ENCODE measurements at places on chromosomes 5 and 9.
A peak's percentile ranks its signal among the peaks of the same experiment; 100 is the strongest.

DNA sequence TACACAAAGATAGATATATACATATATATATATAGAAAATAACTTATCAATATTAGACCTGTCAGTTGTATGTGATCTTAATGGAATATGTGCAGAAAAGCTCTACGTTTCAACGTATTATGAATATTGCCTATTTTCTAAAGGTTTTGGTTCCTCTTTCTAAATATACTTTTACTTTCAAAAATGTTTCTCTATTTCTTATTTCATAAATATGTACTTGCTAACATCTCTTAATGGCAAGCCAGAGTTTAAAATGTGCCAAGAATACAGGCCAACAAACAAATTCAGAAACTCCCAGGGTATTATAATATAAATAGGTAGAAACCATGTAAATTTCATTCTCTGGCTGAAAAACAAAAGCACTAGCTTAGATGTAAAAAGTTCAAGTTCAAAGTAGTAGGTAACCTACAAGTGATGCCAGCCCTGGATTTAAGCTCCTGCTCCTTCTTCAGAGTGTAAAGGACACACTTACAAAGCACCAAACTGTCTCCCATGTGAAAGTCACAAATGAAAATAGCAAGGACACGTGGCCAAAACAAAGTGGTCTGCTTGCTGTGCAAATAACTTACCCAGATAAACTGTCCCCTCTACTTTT, 685.1 kb upstream of the DMAC1 start:
- DNase-seq: no peak

DNA sequence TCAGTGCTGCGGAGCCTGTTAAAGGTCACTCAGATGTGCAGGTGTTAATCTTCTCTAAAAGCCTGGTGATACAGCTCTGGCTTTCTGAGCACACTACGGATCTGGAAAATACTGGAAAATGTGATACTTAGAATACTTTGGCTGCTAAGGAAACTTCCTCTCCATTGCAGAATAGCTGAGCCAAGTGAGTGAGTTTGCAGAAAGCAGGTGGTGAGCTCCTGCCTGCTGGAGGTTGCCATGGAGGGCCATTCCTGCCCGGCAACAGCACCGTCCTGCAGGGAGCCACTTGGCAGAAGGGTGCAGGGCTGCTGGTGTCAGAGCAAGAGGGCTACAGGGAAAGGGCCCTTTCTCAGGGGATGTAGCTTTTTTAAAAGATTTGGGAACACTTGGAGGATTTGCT, 40.7 kb downstream of the SECISBP2 start:
- DNase-seq: peak; percentile 57

- DNase-seq: no peak
These were observed 15.4 kb downstream of the CCDC69 start for GRCh38 chr5:151208481-151208914.

DNA sequence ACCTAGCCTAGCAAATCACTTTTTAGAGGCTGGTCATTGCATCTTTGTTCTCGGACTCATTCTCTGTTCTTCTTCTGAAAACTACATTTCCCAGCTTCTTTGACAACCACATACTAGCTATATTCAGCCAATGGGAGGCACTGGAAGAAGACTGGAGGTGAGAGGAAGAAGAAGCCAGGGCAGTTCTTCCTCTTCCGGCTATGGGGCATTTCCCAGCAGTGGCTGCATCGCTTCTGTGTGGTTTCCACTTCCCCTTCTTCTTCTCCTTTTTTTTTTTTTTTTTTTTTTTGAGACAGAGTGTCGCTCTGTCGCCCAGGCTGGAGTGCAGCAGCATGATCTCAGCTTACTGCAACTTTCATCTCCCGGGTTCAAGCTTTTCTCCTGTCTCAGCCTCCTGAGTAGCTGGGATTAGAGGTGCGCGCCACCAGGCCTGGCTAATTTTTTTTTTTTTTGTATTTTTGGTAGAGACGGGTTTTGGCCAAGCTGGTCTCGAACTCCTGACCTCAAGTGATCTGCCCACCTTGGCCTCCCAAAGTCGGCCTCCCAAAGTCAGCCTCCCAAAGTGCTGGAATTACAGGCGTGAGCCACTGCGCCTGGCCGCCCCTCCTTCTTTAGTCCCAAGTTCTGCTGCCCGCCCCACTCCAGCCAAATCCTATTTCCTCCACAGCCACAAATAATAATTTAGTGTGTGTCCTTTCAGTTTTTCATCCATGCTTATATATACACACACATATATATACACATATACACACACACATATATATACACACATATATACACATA, 6.9 kb upstream of the UBAP1 start:
- peak; percentile 70 for DNase-seq

GRCh38 chr5:82765765-82766164, 311.4 kb downstream of the TMEM167A start:
- DNase-seq: no peak

- no peak for DNase-seq
These were observed 124.1 kb downstream of the PRDM9 start for GRCh38 chr5:23631302-23632045.

DNA sequence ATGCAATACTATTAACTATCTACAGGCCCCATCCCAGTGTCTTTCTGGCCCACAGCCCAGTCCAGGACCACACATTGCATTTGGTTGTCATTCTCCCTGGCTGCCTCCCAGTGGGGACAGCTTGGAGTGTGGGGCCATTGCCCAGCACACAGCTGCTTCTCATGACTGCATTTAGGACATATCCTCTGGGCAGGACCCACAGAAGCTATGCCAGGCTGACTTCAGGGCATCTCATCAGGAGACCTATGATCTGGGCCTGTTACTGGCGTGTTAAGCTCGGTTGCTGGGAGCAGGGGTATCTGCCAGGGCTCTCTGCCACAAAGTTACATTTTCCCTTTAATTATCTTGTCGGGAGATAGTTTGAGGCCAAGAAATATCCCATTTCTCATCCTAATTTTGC, 32.1 kb upstream of the CLPTM1L start:
- peak; percentile 23 for DNase-seq

- DNase-seq: no peak
These were observed 68.4 kb downstream of the ANXA1 start for GRCh38 chr9:73219985-73220626.
